Esophagus muscularis mucosa (tissue), 4 donors: ENCODE measurements at places on chromosomes 7 and 10. TPM values are rescaled to one million over a fixed set of nuclear protein-coding genes. Genes with fewer than 3 reads are reported as not detected.

GNAT3 gene
- total RNA-seq = not detected

WNT8B gene
- not detected for total RNA-seq

TFEC gene
- total RNA-seq = 6.1 TPM

TFR2 gene
- total RNA-seq = 0.32 TPM

CTTNBP2 gene
- total RNA-seq = 23.7 TPM

FAM13C gene
- total RNA-seq = 62.9 TPM

NKX1-2 gene
- not detected for total RNA-seq

HABP2 gene
- total RNA-seq = not detected

PHYHIPL gene
- 0.52 TPM for total RNA-seq

ADCYAP1R1 gene
- total RNA-seq = 35.3 TPM

ADARB2 gene
- 2.5 TPM for total RNA-seq

DHX32 gene
- total RNA-seq = 26.2 TPM

CAMK2B gene
- 2.0 TPM for total RNA-seq

DNA sequence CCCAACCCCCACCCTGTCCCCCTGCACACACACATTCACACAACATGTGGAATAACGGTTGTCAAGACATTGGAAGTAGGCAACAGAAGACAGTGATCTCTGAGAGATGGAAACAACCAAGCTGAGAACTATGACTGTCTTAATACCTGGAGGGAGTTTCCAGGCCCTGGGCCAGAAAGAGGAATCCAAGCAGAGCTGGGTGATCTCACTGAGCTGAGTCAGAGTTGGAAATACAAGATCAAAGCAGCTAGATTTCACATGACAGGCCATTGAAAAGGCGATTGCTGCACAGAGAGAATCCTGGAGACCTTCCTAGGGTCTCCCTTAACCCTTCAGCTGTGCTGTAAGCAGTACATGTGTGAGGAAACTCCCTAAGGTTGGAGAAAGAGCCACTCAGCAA, 165.8 kb upstream of the PRSS1 start:
- no peak overlapping the region for H3K27ac ChIP-seq
- no peaks in the 10 kb centered on the region for H3K36me3 ChIP-seq
- no peaks in the 10 kb centered on the region for H3K27me3 ChIP-seq

- DNase-seq = no peak
- H3K27ac ChIP-seq = no peak overlapping the region
- H3K36me3 ChIP-seq = no peaks in the 10 kb centered on the region
These were observed 133.1 kb upstream of the ADAM12 start for GRCh38 chr10:126521399-126521798.

DNA sequence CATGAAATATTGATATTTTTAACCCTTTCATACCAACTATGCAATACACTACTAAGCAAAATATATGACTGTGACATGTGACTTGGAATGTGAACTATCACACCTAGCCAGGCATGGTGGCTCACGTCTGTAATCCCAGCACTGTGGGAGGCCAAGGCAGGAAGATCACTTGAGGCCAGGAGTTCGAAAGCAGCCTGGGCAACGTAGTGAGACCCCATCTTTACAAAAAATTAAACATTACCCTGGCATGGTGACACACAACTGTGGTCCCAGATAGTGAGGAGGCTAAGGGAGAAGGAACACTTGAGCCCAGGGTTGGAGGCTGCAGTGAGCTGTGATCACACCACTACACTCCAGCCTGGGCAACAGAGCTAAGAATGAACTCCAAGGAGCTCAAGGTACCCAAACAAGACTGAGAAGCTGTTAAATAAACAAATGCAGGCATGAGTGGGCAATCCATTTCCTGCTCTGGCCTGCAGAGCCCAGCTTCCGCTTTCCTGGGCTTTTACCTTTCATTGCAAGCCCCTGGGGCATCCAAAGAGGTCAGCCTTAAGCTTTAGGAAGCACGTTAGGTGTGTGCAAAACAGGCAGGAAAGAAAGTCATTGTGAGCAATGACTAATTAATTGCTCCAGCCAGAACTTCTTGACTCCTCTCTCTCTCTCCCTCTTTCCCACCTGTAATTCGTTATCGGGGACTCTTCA, 162.1 kb upstream of the FOXK1 start:
- H3K27me3 ChIP-seq = peaks cover 7% of the 10 kb centered on the region
- H3K27ac ChIP-seq = no peak overlapping the region
- no peak for DNase-seq
- no peaks in the 10 kb centered on the region for H3K4me1 ChIP-seq
- no peaks in the 10 kb centered on the region for H3K36me3 ChIP-seq

DNA sequence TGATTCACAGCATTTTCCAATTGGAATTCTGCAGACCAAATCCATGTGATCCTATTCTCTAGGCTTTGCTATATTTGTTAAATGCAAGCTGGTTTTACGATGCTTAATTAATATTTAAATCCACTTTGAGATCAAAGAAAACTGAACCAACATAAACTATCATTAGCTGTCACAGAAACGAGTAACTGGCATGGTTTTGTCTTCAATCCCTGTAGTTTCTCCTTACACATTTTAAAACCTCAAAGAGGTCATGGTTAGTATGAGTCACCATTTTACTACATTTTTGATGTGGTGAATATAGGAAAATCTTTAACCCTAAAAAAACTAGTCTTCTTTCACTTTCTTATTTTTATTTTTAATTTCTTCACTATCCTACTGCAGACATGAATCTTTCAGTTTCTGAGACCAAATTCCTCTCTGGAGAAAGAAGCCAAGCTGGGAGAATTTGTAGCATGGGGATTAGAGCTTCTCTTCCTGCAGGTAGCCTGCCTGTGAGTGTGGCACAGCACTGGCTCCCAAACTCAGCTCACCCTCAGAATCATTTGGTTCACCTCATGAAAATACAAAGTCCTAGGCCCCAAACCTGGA, 8.7 kb upstream of the LIPM start:
- H3K27me3 ChIP-seq = no peaks in the 10 kb centered on the region
- no peak overlapping the region for H3K4me3 ChIP-seq
- H3K36me3 ChIP-seq = no peaks in the 10 kb centered on the region
- H3K4me1 ChIP-seq = no peaks in the 10 kb centered on the region
- no peak for DNase-seq

GRCh38 chr7:142746264-142746663, 3.0 kb upstream of the PRSS1 start:
- no peaks in the 10 kb centered on the region for H3K27me3 ChIP-seq
- H3K27ac ChIP-seq = no peak overlapping the region
- DNase-seq = peak; percentile 77
- H3K4me3 ChIP-seq = no peak overlapping the region

DNA sequence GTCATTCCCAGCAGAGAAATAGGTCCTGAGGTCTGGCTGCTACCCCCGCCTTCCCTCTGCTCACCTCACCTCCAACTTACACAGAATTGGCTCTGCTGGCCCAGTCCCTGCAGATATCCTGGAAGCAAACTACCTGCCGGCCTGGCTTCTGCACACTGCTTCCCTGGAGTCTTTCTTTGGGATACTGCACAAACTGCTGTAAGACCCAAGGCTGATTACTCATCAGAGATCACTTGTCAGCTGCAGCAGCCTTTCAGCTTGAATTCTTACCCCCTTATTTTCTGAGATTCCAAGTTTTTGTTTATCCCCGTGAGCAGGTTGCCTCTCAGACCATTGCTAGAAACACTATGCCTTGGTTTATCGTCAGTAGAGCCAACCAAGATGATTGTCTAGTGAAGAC, 426.4 kb downstream of the PHTF2 start:
- H3K27me3 ChIP-seq = no peaks in the 10 kb centered on the region
- H3K4me1 ChIP-seq = peaks cover 16% of the 10 kb centered on the region
- DNase-seq = no peak
- H3K36me3 ChIP-seq = no peaks in the 10 kb centered on the region

GRCh38 chr7:2036786-2037185, 196.0 kb downstream of the MAD1L1 start:
- peaks cover 7% of the 10 kb centered on the region for H3K4me1 ChIP-seq
- no peak overlapping the region for H3K27ac ChIP-seq
- H3K27me3 ChIP-seq = no peaks in the 10 kb centered on the region
- no peak for DNase-seq

DNA sequence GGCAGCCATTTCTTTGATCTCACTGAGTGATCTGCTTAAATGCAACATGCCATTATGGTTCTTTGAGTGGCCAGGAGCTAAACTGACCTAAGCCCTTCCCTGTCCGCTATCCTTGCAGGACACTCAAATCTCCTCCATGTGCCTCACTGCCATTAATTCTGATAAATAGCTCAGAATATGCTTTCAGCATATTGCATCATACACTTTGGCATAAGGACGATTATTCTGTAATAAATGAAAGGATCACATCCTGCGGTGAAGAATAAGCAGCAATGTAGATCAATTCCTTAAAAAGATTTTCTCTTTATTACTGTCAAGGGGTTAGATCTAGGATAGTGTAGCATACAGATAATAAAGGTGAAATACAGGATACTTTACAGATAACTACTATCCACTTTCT, 231.8 kb upstream of the CTBP2 start:
- H3K36me3 ChIP-seq = no peaks in the 10 kb centered on the region
- no peaks in the 10 kb centered on the region for H3K4me1 ChIP-seq
- no peak overlapping the region for H3K4me3 ChIP-seq

DNA sequence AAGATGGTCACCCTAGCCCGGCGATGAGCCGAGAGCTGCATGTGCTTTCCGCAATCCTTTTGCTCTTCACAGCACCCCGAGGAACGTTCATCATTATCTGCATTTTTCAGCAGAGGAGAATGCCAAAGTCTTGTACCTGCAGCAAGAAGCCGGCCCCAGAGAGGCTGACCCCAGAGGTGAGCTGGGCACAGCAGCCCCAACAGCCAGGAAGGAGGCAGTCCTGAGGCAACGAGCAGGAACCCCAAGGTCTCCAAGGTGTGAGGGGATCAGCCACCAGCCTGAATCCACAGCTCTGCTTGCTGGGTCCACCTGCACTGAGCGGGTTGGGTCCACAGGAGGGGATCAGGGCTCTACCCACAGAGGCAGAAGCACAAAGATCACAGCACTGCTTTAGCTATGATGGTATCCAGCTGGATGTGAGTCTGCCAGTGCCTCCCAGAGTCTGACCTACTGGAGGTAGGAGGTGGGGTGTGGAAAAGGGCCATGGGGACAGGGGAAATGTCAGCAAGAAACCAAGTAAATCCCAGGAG, 16.8 kb upstream of the GDF10 start:
- H3K36me3 ChIP-seq = no peaks in the 10 kb centered on the region
- no peak overlapping the region for H3K27ac ChIP-seq
- no peak for DNase-seq
- H3K4me3 ChIP-seq = no peak overlapping the region
- H3K27me3 ChIP-seq = no peaks in the 10 kb centered on the region

- no peak overlapping the region for H3K27ac ChIP-seq
These were observed 94.4 kb downstream of the ATE1 start for GRCh38 chr10:121833387-121833786.

DNA sequence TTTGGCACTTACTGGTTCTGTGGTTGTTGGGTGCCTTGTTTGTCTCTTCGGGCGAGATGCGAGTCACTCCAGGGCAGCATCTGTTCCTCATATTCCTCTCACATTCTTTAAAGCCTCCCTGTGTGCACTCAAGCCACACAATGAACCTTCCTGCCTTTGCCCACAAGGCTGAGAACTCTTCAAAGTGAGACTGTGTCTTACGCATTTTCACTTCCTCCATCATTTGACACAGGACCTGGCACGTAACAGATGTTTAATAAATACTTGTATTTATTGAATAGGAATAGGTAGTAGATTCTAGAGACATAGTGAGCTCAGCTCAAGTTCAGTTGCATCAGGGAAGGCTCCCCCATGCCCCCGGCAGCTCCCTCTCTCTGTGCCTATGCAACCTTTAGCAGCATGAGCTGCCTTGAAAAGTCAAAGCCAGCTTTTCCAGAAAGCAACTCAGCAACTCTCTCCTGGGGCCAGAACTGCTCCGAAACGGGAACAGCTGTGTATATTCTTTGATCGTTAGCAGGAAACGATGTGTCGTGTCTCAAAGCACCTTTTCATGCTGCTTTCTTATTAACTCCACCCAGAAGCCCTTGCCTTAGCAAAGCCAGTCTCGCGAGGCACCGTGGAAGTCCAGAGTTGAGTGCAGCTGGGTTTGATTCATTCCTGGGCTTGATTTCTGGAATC, 97.5 kb downstream of the PFKFB3 start:
- no peaks in the 10 kb centered on the region for H3K36me3 ChIP-seq
- H3K27ac ChIP-seq = peak overlapping the region; percentile 3
- no peak for DNase-seq

DNA sequence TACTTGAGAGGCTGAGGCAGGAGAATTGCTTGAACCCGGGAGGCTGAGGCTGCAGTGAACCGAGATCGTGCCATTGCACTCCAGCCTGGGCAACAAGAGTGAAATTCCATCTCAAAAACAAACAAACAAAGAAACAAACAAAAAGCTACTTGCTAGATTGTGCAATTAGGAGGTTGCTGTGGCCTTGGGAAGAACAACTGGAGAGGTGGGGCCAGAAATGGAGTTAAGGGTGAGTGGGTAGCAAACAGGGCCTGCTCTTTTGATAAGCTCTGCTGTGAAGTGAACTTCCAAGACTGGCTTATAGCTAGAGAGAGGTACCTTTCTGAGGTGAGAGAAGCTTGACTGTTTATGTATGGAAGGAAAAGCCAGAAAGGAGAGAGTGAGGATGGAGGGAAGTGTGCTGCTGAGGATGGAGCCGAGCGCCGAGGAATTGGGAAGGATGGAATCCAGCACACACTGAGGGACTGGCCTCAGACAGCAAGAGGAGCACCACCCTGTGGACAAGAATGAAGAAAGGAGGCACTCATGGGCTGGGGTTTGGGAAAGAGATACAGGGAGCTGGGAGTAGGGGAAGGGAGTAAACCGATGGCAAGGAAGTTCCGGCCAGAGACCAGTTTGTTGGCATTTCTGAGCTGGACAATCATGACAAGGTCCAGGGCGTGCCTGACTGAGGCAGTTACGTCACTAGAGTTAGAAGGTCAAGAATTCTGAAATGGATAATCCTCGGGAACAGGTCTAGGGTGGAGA, 7.0 kb upstream of the RPEL1 start:
- no peak for DNase-seq
- no peak overlapping the region for H3K27ac ChIP-seq
- no peak overlapping the region for H3K4me3 ChIP-seq
- no peaks in the 10 kb centered on the region for H3K36me3 ChIP-seq
- peaks cover 13% of the 10 kb centered on the region for H3K4me1 ChIP-seq
- no peaks in the 10 kb centered on the region for H3K27me3 ChIP-seq

GRCh38 chr10:132534391-132535064, 3.1 kb upstream of the INPP5A start:
- H3K27me3 ChIP-seq = no peaks in the 10 kb centered on the region
- H3K4me1 ChIP-seq = peaks cover 35% of the 10 kb centered on the region
- no peak overlapping the region for H3K27ac ChIP-seq

GRCh38 chr10:95832216-95833041, 75.3 kb upstream of the CC2D2B start:
- no peaks in the 10 kb centered on the region for H3K27me3 ChIP-seq
- no peak overlapping the region for H3K4me3 ChIP-seq
- peaks cover 12% of the 10 kb centered on the region for H3K4me1 ChIP-seq
- no peaks in the 10 kb centered on the region for H3K36me3 ChIP-seq
- no peak for DNase-seq
- H3K27ac ChIP-seq = peak overlapping the region; percentile 18
